ENCODE measurements at places on chromosomes 16 and 17.

GRCh38 chr16:89040391-89040790 is 53.3 kb upstream of the ACSF3 start:
- DNase-seq = no peak

- no peak for DNase-seq
These were observed 2.4 kb downstream of the HIC1 start for GRCh38 chr17:2057175-2057759.

- no peak for DNase-seq
These were observed 2.3 kb downstream of the PAFAH1B1 start for GRCh38 chr17:2595716-2596115.

GRCh38 chr17:13359774-13360173 is 242.0 kb downstream of the HS3ST3A1 start:
- no peak for DNase-seq

DNA sequence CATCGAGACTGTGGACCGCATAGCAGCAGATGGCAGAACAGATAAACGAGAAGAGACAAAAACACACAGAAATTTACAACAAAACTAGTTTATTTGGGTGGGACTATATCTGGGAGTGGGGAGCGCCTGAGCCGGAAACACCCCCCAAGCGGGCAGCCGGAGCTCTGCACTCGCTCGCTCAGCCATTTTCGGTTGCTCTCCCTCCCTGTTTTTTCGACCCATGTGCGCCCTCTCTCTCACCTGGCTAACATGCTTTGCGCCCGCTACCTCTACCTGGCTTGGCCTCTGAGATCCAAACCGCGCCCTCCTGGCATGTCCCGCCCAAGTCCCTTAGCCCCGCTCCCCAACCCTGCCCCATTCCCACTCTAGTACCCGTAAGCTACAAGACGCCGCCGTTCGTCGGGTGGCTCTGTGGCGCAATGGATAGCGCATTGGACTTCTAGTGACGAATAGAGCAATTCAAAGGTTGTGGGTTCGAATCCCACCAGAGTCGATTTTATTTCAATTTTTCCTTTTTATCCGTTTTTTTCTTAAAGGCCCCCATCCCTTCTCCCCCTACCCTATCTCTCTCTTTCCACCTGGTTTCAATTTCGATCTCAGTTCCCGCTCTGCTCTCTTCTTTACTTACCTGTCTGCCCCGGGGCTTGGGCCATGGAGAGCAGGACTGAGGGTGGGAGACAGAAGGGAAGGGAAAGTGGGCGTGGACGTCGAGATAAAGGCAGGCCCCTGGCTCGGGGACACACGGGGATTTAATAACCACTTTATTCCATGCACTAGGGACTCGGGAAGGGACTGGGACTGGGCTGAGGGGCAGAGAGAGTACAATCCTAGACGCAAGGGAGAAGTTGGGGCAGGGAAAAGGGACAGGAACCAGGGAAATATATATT is 2.4 kb upstream of the ALOXE3 start:
- peak; percentile 32 for DNase-seq

GRCh38 chr16:85582229-85582991 is 30.7 kb upstream of the GSE1 start:
- no peak for DNase-seq

DNA sequence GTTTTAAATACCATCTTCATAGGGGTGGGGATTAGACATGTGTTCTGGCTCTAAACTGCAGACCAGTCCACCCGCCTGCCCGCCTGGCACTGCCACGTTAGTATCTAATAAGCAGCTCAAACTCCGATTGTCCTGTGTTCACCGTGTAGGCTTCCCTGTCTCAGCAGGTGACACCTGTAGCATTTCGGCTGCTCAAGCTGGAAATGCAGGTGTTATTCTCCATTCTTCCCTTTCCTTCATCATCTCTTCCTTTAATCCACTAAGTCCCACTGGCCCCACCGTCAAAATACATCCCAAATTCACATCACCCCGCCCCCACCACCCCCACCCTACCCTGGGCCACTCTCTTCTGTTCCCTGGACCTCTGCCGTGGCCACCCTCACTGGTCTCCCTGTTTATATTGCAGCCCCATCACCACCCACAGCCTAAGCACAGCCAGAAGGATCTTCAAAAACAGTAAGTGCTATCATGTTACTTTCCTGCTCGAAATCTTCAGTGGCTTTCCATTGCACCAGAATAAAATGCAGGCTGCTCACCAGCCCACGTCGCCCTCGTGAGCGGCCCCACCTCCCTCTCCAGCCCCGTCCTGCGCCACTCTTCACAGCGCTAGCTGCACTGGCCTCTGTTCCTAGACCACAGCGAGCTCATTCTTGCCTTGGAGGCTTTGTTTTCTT is 65.1 kb downstream of the RTN4RL1 start:
- no peak for DNase-seq
